H1 (cell line): ENCODE measurements at places on chromosomes 3 and 15.
A peak's percentile ranks its signal among the peaks of the same experiment; 100 is the strongest.

- H3K36me3 ChIP-seq, result no peaks in the 10 kb centered on the region
- peaks cover 6% of the 10 kb centered on the region; the same call in 1 of the 2 replicates for H3K4me1 ChIP-seq
- no peak for DNase-seq
- H3K4me3 ChIP-seq, result no peak overlapping the region
Observed at GRCh38 chr15:74035121-74036017, 40.9 kb downstream of the PML start.

GRCh38 chr3:134328147-134328591 lies 46.1 kb downstream of the AMOTL2 start:
- DNase-seq, result no peak
- H3K27me3 ChIP-seq, result no peaks in the 10 kb centered on the region
- peaks cover 30% of the 10 kb centered on the region for H3K4me1 ChIP-seq
- H3K4me3 ChIP-seq, result no peak overlapping the region
- no peaks in the 10 kb centered on the region for H3K36me3 ChIP-seq

GRCh38 chr3:110821586-110821985 lies 250.0 kb upstream of the NECTIN3 start:
- no peaks in the 10 kb centered on the region for H3K4me1 ChIP-seq
- no peaks in the 10 kb centered on the region for H3K36me3 ChIP-seq
- DNase-seq, result no peak
- H3K27ac ChIP-seq, result no peak overlapping the region
- H3K27me3 ChIP-seq, result no peaks in the 10 kb centered on the region

DNA sequence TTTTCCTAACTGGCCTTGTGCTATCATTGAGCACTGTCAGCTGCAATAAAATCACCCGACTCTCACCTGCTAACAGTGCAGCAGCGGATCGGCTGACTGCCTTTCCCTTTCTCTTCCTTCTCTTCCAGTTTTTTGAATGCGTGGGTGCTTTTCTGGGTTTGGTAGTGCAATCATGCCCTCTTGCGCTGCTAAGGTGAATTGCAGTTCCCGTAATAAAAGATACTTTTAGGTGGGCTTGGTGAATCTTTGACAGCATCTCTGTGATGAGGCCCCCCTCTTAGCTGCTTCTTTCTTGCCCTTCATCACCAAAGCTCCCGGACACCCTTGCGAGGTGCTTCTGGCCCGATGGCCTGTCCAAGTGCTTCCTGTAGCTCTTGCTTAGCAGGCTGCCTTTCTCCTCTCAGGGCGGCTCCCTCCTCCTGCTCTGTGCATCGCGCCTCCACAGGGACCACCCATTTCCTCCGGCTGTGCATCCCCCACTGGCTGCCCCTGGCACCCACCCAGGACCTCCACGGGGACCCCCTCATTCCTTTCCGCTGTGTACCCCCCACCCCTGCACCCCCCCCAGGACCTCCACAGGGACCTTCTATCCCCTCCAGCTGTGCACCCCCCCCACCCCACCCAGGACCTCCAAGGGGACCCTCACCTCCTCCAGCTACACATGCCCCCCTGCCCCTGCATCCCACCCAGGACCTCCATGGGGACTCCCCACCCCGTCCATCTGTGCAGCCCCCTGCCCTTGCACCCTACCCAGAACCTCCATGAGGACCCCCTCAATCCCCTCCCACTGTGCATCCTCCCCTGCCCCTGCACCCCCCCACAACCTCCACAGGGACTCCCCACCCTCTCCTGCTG lies 50.8 kb upstream of the RPL32 start:
- peak; percentile 70 for DNase-seq
- peaks cover 2% of the 10 kb centered on the region; the same call in 1 of the 2 replicates for H3K4me1 ChIP-seq
- no peak overlapping the region for H3K27ac ChIP-seq

DNA sequence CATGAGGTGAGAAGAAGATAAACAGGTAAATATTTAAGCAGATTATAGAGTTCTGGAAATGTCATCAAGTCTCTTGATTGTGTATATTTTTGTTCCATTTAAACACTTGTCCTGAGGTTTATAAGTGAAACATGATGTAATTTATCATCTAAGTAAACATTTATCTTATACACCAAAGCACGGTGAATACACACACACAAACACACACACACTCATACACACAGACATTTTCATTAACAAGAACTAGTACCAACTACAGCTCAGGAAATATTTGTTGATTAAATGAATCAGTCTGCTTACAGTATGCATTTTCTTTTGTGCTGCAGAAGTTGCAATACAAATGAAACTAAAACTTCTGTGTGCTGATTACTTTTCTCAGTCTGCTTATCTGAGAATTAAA lies 357.3 kb downstream of the ZBTB20 start:
- no peaks in the 10 kb centered on the region for H3K4me1 ChIP-seq
- no peaks in the 10 kb centered on the region for H3K36me3 ChIP-seq
- H3K27me3 ChIP-seq, result no peaks in the 10 kb centered on the region
- no peak overlapping the region for H3K4me3 ChIP-seq

DNA sequence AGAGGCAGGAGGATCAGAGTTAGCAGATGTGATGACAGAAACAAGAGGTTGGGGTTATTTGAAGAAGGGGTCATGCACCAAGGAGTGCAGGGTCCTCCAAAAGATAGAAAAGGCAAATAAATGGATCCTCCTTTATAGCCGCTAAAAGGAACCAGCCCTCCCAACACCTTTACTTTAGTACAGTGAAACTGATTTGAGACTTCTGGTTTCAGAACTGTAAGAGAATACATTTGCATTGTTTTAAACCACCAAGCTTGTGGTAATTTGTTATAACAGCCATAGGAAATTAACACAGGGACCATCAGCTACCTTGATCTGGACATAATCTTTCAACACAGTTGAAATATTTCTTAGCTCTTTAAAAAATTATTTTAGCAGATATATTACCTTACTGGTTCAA lies 166.6 kb downstream of the TIGIT start:
- H3K36me3 ChIP-seq, result no peaks in the 10 kb centered on the region

- no peaks in the 10 kb centered on the region for H3K36me3 ChIP-seq
- H3K27me3 ChIP-seq, result no peaks in the 10 kb centered on the region
- no peak overlapping the region for H3K4me3 ChIP-seq
- no peaks in the 10 kb centered on the region for H3K4me1 ChIP-seq
Observed at GRCh38 chr3:61450866-61451265, 110.5 kb upstream of the PTPRG start.

GRCh38 chr3:111072031-111072921 lies 660 bp downstream of the NECTIN3 start:
- DNase-seq, result no peak
- H3K4me3 ChIP-seq, result peak overlapping the region; percentile 87
- H3K36me3 ChIP-seq, result no peaks in the 10 kb centered on the region
- no peaks in the 10 kb centered on the region for H3K27me3 ChIP-seq
- H3K4me1 ChIP-seq, result peaks cover 8% of the 10 kb centered on the region
- H3K27ac ChIP-seq, result 0 out of 2 replicates have a peak overlapping the region, but pooled peaks have one; percentile 53

DNA sequence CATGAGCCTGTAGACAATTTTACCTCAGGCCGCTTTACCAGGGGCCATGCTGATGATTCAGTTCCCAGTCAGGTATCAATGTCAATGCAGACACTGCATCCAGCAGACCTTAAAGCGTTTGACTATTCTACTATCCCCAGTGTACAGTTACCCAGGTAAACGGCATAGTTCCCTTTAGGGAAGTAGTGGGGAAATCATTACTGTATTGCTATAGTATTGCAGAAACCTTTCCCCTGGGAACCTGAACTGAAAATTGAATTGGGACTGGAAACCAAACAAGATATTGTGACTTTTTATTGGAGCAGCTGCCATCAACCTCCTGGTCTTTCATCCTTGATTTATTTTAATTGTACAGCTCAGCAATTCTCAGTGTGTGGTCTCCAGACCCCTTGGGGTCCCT lies 6.6 kb upstream of the INAFM2 start:
- H3K4me3 ChIP-seq, result no peak overlapping the region
- no peak for DNase-seq

GRCh38 chr3:17714473-17714872 lies 28.0 kb downstream of the TBC1D5 start:
- no peak overlapping the region for H3K4me3 ChIP-seq
- no peaks in the 10 kb centered on the region for H3K27me3 ChIP-seq
- H3K36me3 ChIP-seq, result no peaks in the 10 kb centered on the region
- no peaks in the 10 kb centered on the region for H3K4me1 ChIP-seq
- no peak overlapping the region for H3K27ac ChIP-seq
- no peak for DNase-seq

- H3K27me3 ChIP-seq, result no peaks in the 10 kb centered on the region
- peak; percentile 11 for DNase-seq
- H3K4me1 ChIP-seq, result no peaks in the 10 kb centered on the region
- no peak overlapping the region for H3K27ac ChIP-seq
- no peaks in the 10 kb centered on the region for H3K36me3 ChIP-seq
- H3K4me3 ChIP-seq, result no peak overlapping the region
Observed at GRCh38 chr3:53594276-53594675, 99.9 kb downstream of the CACNA1D start.

GRCh38 chr3:57150113-57150581 lies 15.0 kb downstream of the IL17RD start:
- H3K4me3 ChIP-seq, result no peak overlapping the region
- H3K27me3 ChIP-seq, result no peaks in the 10 kb centered on the region
- no peak overlapping the region for H3K27ac ChIP-seq
- H3K4me1 ChIP-seq, result peaks cover 2% of the 10 kb centered on the region; the same call in 1 of the 2 replicates
- DNase-seq, result no peak

DNA sequence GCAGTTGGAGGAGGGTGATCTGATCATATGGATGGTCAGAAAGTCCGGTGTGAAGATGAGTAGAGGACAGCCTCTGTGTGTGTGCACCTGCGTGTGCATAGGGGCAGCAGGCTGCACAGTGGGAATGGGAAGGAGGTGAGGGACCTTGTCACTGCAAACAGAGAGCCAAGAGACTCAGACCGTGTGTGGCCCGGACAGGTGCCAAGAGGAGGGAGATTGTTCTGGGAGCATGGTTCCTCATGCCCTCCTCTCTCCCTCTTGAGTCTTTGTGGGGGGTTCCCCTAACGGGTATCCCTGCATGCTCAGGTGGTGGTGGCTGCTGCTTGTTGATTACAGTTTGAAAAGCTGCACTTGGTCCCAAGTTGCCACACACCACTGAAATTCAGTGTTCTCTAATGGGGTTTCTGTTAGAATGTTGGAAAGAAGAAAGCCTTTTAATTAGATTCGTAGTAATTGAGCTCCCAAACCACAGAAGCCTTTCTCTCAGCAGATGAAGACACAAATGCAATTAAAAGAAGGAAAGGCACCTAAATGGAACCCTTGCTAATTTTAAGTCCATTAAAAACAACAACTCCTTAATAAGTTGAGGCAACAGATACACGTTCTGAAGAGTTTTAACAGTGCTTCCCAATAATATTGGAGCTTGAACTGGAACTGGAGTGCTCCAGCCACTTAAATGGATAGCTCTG lies 68.9 kb downstream of the CHRNA7 start:
- H3K4me1 ChIP-seq, result peaks cover 10% of the 10 kb centered on the region
- H3K4me3 ChIP-seq, result no peak overlapping the region
- DNase-seq, result no peak
- H3K36me3 ChIP-seq, result no peaks in the 10 kb centered on the region

DNA sequence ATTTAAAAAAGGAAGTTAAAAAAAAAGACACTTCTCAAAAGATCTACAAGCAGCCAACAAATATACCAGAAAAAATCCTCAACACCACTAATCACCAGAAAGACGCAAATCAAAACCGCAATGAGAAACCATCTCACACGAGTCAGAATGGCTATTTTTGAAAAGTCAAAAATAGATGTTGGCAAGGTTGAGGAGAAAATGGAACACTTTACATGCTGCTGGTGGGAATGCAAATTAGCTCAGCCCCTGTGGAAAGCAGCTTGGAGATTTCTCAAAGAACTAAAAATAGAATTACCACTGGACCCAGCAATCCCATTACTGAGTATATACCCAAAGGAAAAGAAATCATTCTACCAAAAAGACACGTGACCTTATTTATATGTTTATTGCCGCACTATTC lies 574.7 kb upstream of the ADAMTS9 start:
- no peaks in the 10 kb centered on the region for H3K4me1 ChIP-seq
- no peak overlapping the region for H3K4me3 ChIP-seq
- no peak overlapping the region for H3K27ac ChIP-seq
- H3K27me3 ChIP-seq, result no peaks in the 10 kb centered on the region
- no peak for DNase-seq
- no peaks in the 10 kb centered on the region for H3K36me3 ChIP-seq

- no peak for DNase-seq
- H3K27me3 ChIP-seq, result no peaks in the 10 kb centered on the region
- peaks cover 3% of the 10 kb centered on the region; the same call in 1 of the 2 replicates for H3K4me1 ChIP-seq
- H3K36me3 ChIP-seq, result no peaks in the 10 kb centered on the region
- no peak overlapping the region for H3K27ac ChIP-seq
- H3K4me3 ChIP-seq, result no peak overlapping the region
Observed at GRCh38 chr15:31012455-31012854, 21.0 kb upstream of the MTMR10 start.

DNA sequence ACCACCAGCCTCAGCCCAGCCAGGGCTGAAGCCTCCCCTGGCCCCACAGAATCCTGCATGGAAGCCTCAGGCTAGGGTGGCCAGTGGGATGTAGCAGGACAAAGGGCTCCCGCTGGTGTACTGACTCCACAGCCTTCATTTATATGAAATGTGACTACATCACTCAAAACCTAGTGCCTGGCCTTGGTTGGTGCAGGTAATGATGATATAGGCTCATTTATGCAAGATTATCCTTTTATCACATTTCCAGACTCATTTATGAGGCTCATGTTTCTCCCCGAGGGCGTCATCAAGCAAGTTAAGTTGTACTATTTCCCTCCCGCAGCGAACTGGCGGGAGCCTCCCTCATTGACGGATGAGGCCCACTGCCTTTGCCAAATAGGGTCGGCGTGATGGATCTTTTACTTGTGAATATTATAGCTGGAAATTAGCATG lies 179.1 kb upstream of the SMAD3 start:
- no peaks in the 10 kb centered on the region for H3K36me3 ChIP-seq
- no peak overlapping the region for H3K4me3 ChIP-seq
